ENCODE measurements at places on chromosomes 3 and 15.

GRCh38 chr15:64282701-64283100 lies 73.3 kb downstream of the CSNK1G1 start:
- peak; percentile 71 for DNase-seq

GRCh38 chr3:122102191-122102935 lies 47.2 kb downstream of the CD86 start:
- DNase-seq = no peak

DNA sequence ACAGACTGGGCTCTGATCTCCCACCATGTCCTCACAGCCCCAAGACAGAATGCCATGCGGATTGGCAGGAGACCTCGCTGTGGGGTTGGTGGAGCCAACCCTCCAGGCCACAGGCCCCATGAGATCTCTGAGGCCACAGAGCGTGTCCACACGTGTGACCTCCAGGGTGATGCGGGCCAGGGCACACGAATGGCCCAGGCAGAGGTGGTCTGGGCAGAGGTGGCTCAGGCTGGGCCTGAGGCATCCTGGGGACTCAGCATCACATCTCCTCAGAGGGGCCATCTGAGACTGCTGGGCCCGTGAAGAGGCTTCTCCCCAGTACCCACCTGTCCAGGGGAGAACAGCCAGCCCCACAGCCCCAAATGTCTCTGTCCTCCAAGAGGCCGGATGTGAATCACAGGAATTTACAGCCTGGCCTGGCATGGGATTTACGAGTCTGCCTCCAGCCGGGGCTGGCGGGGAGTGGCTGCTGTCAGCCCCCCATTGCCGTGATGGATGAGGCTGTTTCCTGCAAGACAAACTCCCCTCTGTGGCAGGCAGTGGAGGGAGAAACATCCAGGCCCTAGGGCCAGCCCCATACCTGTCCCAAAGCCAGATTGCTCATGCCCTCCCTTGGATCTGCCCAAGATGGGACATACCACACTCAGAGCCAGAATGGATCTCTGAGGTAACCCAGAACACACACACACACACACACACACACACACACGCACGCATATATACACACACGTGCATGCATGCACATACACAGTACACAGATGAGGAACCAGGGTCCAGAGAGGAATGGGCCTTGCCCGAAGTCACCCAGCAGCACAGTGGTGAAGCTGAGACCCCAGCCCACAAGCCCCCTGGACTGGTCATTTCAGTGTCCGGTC lies 208.3 kb downstream of the TBC1D2B start:
- no peak for DNase-seq

DNA sequence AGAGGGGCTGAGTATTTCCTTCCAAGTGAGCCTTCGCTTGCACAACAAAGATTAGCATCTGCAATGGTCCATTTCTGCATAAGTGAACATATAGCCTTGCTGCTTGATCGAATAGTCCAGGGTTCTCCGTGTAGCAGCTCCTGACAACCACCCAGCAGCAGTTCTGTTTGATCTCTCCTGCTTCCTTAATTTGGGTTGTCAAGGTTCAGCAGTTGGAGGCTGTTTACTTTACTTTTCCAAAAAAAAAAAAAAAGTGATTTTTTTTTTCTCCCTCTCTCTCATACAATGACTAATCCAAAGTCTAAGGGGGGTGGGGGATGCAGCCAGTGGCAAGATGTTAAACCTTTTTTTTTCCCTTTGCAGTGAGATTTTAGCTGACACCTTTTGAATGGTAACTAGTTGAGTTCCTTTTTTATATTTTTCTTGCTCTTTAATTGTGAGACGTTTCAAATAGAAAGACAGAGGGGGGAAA lies 3.6 kb downstream of the FOXP1 start:
- peak; percentile 63 for DNase-seq

- DNase-seq = no peak
Measured at GRCh38 chr3:133330065-133330464, 69.8 kb upstream of the BFSP2 start.

- DNase-seq = peak; percentile 3
Measured at GRCh38 chr3:188832961-188833721, 338.6 kb upstream of the TPRG1 start.

DNA sequence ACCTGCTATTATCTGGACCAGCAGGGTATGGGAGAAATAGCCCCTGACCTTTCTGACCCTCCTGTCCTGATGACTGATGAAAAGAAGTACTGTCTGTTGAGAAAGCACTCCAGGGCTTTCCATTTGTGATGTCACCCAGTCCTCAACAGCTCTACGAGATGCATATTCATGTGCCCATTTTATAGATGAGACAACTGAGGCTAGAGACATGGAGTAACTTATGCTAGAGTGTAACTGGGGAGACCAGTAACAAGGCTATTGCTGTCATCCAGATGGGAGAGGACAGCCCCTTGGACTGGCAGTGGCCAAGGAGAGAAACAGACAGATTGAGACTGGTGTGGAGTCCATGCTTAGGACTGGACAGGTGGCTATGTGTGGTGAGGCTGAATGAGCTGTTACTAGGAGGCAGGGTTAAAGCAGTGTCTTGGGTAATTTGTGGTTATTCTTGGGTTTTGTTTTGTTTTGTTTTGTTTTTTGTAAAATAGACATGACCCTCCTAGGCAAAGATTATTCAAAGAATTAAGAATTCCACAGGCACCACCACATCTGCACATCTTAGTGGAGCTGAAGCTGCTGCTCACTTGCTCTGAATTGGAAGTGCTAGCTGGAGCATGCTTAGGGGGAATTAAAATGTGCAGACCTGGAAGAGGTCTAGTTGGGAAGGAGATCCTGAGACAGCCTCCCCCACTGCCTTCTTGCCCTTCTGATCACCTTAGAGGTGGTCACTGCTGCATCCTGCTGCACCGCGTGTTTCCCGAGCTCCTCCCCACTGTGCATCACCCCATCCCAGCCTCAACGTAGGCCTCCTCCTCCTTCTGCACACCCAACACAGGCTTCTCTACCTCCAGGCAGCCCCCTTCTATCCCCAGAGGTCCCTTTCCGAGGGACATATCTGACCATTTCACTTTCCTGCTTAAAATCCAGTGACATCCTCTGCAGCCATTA lies 8.4 kb downstream of the HRH1 start:
- no peak for DNase-seq

DNA sequence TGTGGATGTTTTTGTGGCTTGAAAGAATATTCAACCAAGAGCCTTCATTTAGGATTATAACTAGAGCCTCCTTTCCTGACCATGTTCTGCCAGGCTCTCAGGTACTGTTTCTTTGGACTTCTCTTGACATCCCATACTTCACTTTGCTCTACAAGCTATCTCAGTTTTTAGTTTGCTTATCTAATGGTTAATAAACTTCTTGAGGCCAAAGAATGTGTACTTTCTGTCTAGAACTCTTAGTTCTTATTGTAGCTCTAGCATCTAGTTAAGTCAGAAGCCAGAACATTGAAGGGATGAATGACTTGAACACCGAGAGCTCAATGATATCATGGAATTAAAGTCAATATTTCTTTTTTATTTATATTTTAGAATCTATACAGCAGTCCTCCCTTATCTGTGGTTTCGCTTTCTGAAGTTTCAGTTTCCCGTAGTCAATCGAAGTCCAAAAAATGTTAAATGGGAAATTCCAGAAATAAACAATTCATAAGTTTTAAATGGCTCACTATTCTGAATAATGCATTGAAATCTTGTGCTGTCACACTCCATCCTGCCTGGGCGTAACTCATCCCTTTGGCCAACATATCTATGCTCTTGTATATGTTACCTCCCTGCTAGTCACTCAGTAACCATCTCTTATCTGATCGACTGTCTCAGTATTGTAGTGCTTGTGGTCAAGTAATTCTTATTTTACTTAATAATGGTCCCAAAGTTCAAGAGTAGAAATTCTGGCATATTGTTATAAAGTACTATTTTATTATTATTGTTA lies 368.6 kb upstream of the RBMS3 start:
- DNase-seq = peak; percentile 59

GRCh38 chr3:179276001-179276400 lies 25.1 kb upstream of the KCNMB3 start:
- DNase-seq = no peak

GRCh38 chr15:75451202-75451673 lies 252 bp downstream of the SIN3A start:
- DNase-seq = no peak

DNA sequence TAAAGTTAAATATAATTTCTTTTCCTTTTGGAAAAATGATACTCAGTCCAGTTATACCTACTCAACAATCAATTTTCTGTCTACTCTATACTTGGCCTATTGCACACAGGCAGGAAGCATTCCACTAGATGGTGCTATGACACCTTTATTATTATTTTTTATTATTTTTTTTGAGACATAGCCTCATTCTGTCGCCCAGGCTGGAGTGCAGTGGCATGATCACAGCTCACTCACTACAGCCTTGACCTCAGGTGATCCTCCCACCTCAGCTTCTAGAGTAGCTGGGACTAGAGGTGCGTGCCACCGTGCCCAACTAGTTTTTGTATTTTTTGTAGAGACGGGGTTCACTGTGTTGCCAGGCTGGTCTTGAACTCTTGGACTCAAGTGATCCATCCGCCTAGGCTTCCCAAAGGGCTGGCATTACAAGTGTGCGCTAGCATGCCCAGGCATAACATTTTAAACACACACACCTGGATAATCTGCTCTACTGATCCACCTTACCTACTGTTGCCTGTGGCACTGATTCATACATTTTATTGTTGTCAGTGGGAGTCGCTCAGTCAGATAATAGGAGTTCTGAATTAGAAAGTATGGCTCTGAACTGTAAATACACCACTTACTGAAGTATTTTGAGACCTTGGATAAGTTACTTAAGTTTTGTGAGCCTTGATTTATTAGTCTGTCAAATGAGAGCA lies 56.2 kb downstream of the EIF3J start:
- peak; percentile 19 for DNase-seq

DNA sequence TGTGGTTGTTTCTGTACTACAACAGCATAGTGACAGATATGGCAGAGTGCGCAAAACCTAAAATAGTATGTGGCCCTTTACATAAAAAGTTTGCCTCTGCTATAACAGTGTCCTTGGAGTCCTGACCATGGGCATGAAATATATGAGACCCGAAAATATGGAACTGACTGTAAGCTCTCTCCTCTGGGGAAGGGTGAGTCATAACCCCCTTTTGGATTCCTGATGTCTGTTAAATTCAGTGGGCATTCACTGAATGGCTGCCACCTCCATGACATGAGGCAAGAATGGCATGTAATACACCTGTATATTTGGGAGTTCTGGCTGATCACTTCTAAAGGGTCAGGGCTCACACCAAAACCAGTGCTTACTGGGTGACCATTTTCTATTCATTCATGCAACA lies 6.1 kb downstream of the TBC1D2B start:
- no peak for DNase-seq

DNA sequence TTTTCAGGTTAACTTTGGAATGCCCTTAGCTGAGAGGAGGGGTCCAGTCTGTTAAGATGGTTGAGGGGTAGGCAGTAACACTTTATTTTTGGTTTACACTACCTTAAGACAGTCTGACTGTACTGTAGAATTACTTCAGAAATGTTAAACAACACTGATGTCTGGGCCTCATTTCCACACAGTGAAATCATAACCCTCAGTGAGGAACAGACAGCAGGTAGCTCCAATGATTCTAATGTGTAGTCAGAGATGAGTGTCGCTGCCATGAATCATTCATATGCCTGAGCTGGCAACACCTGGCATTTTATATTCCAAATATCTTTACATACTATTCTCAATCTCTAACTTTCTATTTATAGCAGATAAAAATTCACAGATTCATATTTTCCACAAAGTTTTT lies 37.3 kb upstream of the POU1F1 start:
- no peak for DNase-seq

GRCh38 chr3:15453501-15453900 lies 26.1 kb downstream of the EAF1 start:
- no peak for DNase-seq

DNA sequence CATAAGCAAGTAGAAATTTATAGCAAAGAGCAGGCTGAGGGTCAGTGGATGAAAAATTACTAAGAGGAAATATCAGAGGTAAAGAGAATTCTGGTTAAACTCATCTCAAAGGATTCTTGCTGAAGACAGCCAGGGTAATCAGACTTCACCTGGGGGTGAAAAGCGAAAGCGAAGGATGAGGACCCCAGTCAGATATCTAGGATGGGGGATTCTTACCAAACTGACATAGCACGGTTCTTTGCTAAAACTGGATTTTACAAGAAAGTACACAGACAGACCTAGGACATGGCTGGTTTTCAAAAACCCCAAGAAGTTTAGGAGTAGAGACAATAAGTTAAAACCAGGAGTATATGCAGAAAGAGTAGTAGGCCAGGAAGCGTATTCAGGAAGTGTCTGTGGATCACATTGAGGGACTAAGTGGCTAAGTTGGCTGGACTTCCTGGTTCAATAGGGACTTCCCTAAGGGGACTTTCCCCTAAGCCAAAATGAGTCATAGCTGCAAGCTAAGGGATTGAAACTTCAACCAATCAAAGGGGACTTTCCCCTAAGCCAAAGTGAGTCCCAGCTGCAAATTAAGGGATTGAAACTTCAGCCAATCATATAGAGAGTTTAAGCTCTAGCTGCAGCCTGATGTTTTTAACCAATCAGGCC lies 2.4 kb upstream of the CFAP91 start:
- DNase-seq = peak; percentile 41

GRCh38 chr15:85614059-85614458 lies 180.7 kb downstream of the KLHL25 start:
- peak; percentile 60 for DNase-seq

DNA sequence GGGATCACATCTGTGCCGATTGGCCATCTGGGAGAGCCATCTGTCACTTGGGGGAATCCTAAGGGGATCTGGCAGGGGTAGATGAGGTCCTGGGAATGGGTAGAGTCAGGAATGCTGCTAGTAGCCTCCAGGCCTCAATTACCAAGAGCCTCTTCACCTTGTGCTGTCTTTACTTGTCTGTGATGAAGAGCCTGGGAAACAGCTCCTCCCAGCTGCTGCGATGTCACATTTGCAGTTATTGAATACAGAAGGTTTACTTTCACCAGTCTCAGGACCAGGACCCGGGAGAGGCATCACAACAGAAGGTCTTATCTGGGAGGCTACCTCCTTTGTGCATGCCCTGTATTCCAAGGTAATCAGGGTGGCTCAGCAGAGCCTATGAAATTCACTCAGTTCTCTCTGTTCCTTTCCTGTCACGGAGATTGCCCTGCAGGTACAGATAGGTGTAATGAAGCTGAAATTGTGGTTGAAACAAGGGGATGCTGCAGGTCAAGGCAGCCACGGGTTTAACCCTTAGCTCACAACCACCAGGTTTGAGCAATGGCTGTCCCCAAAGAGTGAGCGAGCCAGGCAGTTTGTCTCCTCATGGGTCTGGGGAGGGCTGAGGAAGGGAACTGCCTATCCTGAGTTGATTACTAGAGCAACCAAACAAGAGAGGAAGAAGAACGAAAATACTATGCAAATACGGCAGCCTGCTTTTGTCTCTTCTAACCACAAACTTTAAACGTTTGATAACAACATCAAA lies 298.9 kb upstream of the RORA start:
- no peak for DNase-seq

- no peak for DNase-seq
Measured at GRCh38 chr15:101543431-101543830, 53.9 kb upstream of the PCSK6 start.

Data from fibroblast of the aortic adventitia (primary cell).